ELR (cell line): ENCODE measurements at places on chromosomes 1 and 21.

DNA sequence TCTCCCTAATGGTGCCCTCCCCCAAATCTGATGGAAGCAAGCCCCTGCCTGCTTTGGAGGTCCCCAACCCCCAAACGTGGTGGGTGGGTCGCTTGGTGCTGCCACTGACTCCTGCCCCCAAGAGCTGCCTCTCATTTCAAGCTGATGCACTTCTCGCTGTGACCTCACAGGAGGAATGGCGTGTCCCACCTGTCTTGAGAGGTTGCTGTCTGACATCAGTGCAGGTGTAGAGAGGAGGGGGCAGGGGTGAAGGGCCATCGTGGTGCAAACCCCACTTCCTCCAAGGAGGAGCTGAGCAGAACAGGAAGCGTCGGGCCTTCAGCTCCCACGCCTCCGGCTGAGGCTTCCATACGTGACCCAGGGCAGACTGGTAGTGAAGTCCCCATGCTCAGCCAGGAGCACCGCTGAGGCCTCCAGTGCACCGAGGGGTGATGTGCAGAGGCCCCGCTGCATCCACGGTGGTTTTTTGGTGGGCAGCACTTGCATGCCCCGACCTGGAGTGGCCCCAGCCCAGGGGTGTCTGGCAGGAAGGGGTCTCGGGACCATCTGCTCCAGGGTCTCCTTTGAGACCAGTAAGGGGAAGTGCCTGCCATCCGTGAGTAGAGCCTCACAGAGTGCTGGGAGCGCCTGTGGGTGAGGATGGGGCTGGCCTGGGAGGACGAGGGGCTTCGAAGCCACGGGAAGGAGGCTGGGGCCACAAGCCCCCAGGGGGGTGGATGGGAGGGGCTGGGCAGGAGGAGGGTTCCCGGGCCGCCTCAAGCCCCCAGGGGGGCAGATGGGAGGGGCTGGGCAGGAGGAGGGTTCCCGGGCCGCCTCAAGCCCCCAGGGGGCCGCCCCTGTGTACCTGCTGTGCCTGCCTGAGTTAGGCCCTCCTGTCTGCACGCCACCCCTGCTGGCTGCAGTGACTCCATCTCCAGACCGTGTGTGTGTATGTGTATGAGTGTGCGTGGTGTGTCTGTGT, 39.8 kb downstream of the WDR4 start:
- no peak for DNase-seq

DNA sequence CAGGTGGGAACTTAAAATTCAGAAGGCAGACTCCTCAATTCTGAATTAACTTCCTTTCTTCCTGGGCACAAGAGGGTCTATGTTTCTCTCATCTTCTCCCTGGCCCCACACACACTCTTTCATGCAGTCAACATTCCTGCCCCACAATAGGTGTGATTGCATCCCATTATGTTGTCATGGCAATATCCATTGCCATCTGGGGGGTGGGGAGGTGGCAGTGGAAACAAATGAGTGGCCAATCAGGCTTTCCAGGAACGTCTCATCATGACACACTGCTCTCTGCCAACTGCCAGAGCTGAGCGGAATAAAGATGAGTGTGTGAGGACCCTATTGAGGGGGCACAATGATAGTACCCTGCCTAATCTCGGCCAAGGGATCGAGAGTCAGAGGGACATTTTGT, 80.4 kb downstream of the KCND3 start:
- DNase-seq, result no peak

DNA sequence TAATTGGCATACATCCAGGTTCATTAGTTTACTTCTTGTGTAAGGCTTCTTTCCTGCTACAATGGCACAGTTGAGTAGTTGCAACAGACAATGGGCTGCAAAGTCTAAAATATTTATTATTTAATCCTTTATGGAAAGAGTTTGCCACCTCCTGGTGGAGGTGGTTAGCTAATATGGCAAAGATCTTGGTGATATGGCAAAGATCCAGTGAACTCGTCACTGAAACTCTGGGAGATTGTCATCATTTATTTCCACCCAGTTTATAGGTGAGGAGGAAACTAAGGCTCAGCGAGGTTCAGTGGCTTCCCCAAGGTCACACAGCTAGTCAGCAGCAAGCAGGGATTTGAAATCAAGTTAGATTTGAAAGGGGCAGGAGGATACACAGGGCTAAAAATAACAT, 16.1 kb upstream of the IFFO2 start:
- peak; percentile 72 for DNase-seq

GRCh38 chr21:28882345-28882744, 110.3 kb downstream of the LTN1 start:
- no peak for DNase-seq

DNA sequence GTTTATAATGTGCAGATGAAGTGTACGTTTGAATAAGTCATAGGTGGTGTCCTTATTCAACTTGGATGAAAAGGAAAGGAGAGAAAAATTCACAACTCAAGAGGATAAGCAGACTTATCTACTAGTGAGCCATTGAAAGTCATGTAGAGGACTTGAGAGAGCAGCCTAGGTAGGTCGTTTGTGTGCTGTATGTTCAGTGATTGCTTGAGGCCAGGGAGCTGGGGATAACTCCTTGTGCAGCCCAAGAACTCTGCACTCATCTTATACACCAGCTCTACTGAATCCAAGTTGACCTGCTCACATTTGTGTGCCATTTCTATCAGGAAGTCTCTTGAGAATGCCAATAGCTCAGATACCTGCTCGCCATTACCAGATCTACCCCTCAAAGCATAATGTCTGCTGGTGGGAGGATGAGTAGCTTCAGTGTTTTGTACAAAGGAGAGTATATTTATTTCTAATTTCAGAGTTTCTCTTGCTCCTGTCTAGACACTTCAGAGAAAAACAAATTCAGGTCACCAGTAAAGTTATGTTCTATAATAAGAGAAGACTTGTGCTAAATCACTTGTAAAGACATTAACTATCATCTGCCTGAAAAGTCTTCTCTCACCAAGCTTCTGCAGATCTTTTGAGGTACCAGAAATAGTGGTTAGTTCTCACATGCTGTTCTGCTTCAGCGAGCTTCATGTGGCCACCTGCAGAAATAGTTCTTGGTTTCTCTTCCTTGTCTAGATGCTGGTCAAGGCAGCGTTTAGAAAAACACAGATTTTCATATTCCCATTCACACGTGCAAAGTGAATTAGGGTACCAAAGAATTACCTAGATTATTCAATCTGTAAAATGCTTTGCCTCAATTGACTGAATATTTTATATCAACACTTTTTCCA, 10.8 kb downstream of the S1PR1 start:
- no peak for DNase-seq

DNA sequence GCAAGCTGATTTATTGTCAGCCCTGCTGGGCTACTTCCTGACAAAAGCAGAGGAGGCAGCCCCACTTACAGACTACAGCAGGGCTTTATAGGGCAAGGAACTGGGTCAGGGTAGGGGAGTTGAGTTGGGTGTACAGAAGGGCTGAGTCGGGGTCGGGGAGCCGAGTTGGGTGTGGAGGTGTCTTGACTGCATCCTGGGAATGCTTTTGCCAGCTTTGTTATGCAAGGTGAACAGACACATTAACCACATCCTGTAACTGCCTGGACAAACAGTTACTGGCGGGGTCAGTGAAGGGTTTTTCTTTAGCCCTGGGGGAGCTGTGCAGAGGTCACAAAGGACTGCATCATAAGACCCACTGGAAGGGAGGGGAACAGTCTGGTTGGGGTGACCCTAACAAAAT, 39.1 kb upstream of the GBP5 start:
- DNase-seq, result no peak
